ENCODE measurements at places on chromosomes 5 and 9.

DNA sequence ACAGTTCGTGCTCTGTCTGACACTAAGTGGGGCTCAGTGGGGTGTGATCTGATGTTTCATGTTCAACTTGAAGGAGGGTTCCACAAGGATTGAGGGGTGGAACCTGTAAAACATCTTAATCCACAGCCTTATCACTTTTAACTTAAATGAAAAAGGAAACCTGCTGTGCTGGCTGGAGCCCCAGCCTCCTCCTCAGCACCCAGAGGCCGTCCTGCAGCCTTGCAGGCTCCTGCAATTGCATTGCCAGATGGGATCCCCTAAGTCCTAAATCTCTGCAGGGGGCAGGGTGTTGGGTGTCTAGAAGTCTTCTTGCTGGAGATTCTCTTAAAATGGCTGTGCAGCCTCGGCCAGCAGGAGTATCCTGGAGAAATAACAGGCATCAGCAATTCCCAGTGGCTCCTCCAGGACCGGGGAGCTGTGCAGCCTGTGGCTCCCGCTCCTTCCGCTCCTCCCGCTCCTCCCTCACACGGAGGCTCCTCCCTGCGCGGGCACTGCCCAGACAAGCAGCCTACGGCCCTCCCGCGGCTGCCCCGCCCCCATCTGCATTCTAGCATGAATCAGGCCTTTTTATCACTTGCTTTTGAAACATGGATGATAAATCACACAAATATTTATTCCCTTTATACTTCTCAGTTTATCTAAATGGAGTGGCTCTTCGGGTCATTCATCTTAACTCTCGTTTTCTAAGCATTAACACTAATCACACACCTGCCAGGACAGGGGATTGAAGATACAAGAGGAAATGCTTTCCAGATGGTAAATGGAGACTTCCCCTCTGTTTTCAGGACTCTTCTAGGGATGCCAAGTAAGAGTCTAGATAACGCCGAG lies 131.0 kb downstream of the ADAMTS16 start:
- DNase-seq: no peak

DNA sequence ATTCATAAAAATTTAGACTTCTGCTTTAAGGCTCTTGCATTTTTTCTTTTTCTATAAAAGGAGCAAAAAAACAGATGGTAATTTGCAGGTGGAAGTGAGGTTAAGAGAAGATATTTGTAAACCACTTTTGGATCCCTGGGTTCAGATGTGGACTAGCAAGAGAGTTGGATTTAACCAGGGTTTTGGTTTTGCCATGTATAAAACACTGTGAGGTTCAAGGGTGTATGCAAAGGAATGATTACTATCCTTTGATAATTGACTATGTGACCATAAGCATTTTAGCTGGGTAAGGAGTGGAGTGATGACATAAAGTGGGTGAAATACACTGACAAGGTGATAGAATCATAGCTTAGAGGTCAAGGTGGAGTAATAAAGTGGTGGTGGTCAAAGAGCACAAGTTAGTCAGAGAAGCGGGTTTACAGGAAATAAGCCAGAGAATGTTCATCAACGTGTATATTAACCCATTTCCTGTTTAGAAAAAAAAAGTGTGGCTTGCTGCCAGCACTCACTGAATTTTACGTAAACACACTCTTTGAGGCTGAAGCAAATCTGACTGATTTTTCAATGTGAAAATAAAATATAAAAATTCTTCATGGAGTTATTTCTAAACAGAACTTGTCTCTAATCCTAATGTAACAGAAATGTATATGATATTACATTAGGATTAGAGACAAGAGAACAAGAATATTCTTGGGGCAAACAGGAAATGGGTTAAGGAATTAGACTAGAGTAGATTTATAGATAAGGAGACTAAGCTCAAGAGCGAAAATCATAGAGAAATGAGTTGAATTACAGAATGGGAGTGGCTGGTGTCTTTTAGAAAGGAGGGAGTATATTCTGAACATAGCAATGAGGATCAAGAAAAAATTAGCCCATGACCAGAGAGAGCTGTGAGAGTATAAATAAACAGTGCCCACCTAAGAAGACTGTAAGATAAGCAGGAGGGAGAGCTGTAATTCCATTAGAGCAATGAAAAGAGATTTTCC lies 74.5 kb downstream of the CDKN2A start:
- DNase-seq: no peak

DNA sequence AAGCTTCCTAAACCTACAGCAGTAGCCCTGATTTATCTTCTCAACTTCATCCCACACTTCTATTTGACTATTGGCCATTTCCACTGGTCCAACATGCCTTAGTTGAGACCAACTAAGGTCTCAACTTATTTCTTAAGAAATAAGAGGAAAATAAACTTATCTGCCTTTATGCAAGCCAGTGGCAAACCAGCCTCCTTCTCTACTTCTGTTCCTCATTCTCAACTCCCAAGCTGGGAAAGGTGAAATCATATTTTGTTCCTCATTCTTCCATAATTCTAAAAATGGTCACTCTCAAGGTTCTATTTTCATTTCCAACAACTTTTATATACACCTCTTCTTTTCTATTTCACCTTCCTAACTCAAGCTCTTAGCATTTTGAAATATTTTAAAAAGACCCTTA lies 149.6 kb upstream of the C9orf72 start:
- DNase-seq: no peak

- DNase-seq: no peak
Observed at GRCh38 chr9:123027517-123027916, 6.0 kb upstream of the GPR21 start.

DNA sequence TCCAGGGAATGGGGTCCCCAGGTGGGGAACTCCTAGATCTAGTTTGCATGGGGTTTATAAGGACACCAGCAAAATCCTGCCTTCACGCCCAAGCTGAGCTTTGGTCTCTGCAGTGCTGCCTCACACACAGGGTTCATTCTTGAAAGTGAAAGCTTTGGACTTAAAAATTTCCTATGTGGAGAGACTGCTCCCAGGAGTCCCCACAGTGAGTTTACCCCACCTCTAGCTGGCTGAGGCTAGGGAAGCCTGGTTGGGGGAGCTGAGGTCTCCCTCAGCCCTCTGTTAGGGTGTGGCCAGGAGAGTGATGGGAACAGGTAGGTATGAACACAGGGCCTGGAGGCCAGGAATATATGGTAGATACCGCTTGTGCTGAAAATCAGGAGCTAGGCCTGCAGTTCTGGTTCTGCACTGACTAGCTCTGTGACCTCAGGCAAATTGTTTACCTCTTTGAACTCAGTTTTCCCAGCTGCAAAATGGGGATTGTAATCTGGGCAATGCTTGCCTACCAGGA lies 41.5 kb upstream of the LARP1 start:
- DNase-seq: no peak

DNA sequence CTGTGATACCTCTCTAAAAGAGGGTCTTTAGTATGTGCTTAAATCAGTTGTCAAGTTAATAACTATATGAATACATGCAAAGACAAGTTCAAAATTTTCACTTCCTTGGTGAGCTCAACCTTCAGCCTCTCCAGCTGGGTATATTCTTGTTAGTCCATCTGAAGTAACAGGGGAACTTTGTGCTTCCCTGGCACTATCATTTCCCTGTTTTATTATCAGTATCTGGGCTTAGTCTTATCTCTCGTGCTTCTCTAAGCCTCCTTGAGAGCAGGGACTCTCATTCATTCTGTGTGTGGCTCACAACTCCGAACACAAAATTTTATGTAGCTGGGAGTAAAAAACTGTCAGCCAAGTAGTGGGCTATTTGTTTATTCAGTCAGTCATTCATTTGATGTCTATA lies 175.9 kb upstream of the MAP3K1 start:
- DNase-seq: no peak

GRCh38 chr9:19162026-19162366 lies 34.7 kb upstream of the PLIN2 start:
- DNase-seq: no peak

DNA sequence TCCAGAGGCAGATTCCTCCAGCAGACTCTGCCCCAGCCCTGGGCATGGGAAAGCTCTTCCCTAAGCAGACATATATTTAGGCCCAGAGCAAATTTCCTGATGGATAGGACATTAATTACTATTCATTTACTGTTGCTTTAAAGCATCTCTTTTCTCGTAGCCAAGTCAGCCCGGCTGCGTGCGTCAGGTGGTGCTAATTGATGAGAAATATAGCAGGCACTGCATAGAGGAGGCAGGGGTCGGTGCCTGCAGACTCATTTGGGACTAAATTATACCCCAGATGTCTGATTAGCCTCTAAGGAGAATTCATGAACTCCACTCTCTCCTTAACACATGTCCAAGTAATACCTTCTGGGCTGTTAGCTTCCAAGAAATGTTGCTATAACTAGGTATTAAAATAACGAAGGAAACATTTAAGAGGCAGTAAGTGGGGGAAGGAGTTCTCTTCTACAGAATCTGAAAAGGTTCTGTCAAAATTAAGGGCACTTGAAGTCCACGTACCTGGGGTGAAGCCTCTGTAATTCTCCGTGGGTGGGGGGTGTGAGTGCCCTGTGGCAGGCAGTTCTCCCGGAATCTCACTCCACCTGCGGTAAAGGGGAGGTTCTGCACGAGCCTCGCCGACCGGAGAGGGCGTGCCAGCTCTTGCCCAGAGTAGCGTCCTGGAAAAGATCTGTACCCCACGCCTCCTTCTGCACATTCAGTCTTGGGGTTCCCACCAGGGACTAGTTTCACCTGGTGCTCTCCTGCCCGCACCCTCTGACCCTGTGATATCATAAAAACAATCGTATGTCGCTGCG lies 115.9 kb upstream of the FCN2 start:
- DNase-seq: no peak

GRCh38 chr5:159732220-159732619 lies 184.1 kb upstream of the ADRA1B start:
- DNase-seq: peak; percentile 6

- DNase-seq: peak; percentile 12
Observed at GRCh38 chr5:164000241-164000640, 494.8 kb downstream of the MAT2B start.

DNA sequence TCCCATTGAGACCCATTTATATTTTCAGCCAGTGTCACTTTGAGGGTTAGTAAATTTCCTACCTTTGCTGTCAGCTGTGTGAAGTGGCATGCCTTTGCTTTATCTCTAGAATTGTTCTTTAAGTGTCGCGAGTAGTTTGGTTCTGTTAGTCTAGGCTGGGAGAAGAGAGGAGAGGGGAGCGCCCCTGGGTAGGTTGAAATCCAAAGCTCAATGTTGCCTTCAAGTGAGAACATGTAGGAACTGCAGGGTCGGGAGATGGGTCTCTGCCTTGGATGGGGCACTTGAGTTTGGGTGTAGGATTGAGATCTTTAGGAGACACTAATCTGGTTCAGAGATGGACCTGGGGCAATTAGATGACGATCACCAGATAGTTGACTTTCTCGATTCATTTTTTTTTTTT lies 46.3 kb downstream of the STC2 start:
- DNase-seq: peak; percentile 47

DNA sequence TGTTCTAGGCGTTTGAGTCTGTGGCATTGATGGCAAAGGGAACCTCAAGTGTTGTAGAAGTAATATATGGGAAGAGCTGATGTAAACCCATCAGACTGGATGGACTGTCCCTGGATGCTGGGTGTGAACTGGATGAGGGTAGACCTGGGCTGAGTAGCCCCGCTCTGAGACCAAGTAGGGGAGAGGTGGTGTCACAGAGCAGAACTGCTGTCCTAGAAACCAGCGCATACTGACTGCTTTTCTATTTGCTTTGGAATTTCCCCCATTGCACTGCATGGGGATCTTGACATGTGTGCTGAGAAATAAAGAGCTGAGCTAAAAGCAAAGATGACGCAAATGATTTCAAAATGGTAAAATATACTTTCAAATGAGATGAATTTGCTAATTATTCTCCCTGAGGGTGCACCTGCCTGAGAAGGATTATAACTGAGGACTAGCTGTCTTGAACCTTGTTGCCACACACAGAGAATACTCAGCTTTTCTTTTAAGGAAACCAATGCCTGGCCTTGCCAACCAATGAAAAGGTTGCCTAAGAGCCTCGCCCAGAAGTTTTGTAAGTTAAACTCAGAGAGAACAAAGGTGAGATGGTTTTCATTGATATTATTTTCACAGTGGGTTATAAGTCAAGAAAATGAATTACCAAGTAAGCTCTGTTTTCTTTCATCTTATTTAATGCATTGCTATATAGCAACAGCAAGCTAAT lies 44.8 kb downstream of the NIM1K start:
- DNase-seq: no peak

DNA sequence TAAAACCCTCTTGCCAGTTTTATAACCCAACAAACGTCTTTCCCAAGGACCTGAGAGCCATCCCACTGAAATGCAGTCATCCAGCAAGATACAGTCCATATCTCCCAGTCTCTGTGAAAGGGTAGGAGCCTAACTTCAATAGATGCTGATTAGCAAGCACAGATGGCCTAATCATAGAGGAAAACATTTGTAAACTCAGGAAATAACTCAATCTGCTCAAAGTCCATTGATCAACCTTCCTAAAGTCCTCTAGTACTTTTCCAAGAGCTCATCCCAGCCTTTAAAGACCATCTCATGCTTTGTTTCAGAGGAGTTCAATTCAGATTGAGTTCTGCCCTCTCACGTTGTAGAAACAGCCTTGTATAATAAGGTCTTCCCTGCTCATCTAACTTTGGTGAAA lies 324.2 kb downstream of the MRPS30 start:
- DNase-seq: no peak

GRCh38 chr5:72330712-72331111 lies 10.5 kb downstream of the PTCD2 start:
- no peak for DNase-seq

- peak; percentile 31 for DNase-seq
Observed at GRCh38 chr5:115455301-115455707, 89.3 kb downstream of the FEM1C start.

All from NB4 (cell line).